ENCODE measurements at places on chromosomes 13 and 19.

DNA sequence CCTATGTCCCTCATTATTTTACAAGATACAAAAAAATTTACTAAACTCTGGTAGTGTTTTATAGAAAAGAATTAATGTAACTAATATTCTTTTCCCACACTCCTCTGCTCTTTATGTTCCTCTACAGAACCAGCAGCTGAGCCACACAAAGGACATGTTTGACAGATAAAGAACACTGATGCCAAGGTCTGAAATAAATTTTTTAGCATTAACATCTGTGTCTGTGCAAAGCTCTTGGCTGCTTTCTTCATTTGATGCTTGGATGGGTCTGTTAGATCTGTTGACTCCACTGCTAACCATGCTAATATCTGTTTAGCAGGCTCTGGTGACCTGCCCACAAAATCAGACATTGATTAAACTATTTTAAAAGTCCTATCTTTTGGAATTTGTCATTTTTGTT lies 2363.8 kb downstream of the PCDH9 start:
- DNase-seq: no peak

GRCh38 chr13:50911081-50911631 lies 1.6 kb downstream of the RNASEH2B start:
- no peak for DNase-seq

DNA sequence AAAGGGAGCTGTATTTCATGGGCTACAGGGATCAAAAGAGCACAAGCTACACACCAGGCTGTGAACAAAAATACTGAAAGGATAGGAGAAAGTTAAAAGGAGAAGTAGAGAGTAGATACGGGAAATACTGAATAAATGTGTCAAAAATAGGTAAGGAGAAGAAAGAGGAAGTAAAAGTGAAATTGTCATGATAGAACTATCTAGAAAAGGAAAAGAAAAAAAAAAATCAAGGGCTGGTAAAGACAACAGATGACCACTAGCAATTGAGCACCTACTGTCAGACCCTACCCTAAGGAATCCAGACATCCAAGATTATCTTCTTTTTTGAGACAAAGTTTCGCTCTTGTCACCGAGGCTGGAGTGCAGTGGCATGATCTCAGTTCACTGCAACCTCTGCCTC lies 4.8 kb downstream of the RUBCNL start:
- no peak for DNase-seq

GRCh38 chr13:86655561-86655960 lies 856.3 kb upstream of the SLITRK6 start:
- no peak for DNase-seq

- DNase-seq: no peak
Measured at GRCh38 chr13:69866555-69866954, 241.1 kb upstream of the ATXN8OS start.

- no peak for DNase-seq
Measured at GRCh38 chr13:47890146-47890814, 110.8 kb downstream of the SUCLA2 start.

- no peak for DNase-seq
Measured at GRCh38 chr19:4988770-4989251, 19.9 kb downstream of the KDM4B start.

DNA sequence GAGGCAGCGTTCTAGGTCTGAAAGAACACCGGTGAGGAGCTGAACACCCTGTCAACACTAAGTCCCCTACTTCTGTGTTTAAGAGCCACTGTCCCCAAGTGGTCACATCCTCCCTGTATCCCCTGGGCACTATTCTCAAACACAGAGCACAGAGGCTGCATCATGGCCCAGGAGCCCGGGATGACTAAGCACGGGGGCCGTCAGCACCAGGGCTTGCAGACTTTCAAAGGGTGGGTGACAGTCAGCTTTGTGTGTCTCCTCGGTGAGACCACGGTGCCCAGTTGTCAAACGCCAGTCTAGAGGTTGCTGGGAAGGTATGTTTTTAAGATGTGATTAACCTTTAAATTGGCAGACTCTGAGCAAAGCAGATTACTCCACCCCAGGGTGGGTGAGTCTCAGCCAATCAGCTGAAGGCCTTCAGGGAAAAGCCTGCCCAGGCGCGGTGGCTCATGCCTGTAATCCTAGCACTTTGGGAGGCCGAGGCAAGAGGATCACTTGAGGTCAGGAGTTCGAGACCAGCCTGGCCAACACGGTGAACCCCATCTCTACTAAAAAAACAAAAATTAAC lies 8.0 kb downstream of the MAP2K2 start:
- no peak for DNase-seq

GRCh38 chr19:49155820-49156346 lies 687 bp upstream of the HRC start:
- no peak for DNase-seq

DNA sequence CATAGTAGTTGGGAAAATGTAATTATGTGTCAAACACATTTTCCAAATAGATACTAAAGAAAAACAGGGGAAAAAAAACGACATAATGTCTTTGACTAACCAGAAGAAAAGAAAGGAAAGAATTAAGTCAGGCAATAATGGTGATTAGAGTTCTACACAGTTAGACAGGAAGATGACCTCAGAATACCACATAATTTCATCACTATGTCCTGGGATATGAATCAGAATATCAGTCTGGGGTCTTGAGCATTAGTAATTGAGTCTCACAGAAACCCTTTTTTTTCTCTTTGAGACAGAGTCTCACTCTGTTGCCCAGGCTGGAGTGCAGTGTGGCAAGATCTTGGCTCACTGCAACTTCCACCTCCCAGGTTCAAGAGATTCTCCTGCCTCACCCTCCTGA lies 503.4 kb downstream of the SLITRK1 start:
- no peak for DNase-seq

DNA sequence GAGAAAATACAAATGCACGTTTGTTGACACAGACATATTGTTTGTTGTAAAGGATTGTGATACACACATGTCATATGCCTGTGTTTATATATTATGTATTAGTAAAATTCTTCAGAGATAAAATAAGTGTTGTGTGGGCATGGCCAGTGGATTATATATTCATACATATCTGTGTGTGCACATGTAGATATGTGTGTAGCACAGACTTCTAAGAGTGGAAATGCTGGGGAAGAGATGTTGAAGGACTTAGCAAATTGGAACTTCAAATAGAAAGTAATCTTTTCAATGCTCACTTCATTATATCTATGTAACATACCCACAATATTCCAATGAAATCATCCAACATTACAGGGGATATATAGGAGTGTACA lies 413.2 kb downstream of the LMO7 start:
- DNase-seq: no peak

DNA sequence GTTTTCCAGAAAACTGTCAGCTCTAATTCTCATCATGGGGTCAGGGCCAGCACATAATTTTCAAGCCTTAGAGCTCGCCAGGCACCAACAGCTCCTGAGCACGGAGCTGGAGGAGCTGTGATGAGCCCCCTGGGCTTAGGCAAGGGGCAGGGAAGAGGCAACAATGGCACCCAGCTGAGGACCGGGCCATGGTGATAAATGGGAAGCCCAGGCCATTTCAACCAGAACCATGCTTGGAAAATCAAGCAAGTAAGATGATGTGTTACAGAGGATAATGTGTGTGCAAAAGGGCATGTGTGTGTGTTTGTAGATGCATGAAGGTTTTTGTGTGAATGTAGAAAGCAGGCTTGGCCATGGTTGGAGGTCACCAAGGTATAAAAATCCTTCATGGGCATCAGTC lies 66.8 kb upstream of the UBAC2 start:
- DNase-seq: no peak

GRCh38 chr13:72390909-72391308 lies 336.5 kb downstream of the MZT1 start:
- DNase-seq: no peak

- DNase-seq: no peak
Measured at GRCh38 chr19:16111909-16112752, 442 bp downstream of the RAB8A start.

- DNase-seq: no peak
Measured at GRCh38 chr13:23915308-23915707, 18.0 kb upstream of the C1QTNF9B start.

GRCh38 chr19:15288146-15288963 lies 44.0 kb downstream of the BRD4 start:
- no peak for DNase-seq

DNA sequence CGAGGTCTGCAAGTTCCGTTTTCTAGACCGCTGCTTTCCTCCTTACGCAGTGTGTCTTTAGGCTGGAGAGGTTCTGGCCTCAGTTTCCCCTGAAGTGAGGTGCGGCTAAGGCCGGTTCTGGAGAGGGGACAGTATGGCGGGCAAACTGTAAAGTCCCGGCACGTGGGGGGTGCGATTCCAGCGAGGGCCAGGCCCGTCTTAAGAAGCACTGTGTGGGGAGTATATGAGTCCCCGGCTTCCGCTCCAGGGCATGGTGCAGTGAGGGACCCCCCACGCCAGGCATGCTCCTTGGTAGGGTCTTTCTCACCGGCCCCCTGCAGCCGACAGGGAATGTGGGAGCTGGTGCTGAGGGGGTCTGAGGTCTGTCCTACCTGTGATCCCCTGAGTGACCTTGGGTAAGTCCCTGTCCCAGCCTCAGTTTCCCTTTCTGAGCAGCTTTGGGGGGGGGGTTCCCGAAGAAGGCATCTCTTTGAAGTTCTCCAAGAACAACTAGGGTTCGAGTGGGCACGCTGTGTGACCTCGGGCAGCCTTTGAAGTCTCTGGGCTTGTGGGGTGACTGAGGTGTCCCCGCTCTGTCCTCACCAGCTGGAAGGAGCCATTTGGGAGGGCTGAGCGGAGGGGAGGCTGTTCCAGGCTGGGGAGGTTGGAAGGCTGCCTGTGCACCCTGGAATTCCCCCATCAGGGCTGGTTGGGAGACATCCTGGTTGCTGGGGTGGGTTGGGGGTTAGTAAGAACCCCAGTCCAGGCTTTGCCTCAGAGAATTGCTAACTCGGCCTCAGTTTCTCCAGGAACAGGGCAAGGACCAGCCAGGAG lies 1.5 kb downstream of the NFIC start:
- DNase-seq: no peak

DNA sequence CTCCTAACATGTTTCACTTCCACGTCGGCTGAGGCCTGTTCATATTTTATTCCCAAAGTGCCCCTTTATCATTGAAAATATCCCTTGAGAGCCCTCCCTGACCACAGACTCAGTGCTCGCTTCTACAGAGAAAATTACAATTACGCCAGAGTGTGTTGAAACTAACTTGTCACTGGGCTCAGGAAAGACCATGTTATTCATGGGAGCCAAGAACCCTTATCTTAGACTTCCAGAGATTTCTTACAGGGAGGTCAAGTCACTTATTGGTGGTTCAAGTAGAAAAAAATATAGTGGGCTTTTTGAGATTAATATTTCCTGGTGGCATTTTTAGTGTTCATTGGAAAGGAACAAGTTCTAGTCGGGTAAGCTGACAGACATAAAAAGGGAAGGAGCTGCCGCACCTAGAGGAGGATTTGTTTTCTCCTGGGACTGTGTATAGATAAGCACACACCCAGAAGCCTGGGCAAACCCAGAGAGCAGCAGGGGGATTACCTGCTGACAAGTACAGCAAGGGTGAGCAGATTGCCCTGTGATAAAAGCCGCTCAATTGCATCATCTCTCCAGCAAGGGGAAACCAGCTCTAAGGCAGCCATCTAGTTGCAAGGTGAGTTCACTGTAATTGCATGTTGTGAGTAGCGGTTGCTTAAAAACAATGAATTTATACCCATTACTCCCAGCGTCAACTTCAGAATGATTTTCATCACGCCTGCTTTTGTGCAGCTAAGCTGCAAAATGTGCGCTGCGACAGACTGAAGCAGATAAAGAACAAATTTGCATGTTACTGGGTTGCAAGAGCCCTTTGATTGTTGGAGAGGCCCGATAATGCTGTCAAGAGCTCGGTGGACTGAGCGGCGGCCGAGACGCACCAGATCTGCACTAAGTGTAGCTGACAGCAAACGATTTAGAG lies 46.2 kb downstream of the DCT start:
- DNase-seq: no peak

DNA sequence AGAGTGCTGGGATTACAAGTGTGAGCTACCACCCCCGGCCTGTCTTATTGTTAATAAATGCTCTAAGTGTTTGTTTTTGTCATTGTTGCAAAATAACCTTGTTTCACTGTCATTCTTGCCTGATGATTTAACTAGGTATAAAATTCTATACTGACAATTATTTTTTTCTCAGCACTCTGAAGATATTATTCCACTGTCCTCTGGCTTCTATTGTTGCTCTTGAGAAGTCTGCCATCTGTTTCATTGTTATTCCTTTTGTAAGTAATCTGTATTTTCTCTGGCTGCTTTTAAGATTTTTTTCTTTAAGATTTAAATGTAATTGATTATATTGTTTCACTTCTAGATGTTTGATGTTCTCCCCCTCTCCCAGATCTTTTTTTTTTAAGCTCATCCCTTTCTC lies 17.6 kb downstream of the ZNF420 start:
- DNase-seq: no peak

DNA sequence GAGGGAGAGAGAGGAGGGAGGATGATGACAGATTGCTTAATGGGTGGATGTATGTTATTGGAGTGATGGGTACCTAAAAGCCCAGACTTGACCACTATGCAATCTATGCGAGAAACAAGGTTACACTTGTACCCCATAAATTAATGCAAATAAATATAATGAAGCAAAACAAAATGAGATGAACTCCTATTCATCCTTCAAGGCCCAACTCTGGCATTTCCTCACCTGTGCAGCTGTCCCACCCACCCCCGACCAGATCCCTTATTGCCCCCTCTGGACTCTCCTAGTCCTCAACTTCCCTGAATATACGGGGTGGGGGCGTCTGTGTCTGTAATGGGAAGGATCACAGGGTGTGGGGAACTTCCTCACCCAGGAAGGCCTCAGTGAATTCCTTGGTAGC lies 4.1 kb downstream of the PGLYRP2 start:
- no peak for DNase-seq

DNA sequence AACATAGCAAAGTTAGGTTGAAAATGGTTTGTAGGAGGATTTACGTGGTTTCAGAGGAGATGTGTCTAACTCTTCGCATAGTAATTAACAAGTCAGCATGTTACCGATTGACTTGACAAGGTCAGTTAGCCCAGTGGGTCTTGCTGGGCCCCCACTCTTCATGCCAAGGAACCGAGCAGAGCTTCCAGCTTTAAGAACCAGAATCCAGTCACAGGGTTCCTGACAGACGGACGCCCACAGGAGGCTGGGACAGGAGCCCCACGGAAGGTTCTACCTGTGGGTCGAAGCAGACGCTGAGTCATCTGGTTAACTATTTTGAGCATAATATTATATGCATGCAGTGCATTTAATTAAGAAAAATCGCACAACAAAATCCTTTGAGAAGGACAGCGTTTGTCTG lies 3.5 kb downstream of the TMEM255B start:
- no peak for DNase-seq

GRCh38 chr13:34654647-34655046 lies 287.4 kb upstream of the NBEA start:
- no peak for DNase-seq

Measured in activated CD4-positive, alpha-beta T cell treated with anti-CD3 and anti-CD28 coated beads for 1 hour (primary cell).